ENCODE measurements at places on chromosomes 1 and 21.
A peak's percentile ranks its signal among the peaks of the same experiment; 100 is the strongest.

DNA sequence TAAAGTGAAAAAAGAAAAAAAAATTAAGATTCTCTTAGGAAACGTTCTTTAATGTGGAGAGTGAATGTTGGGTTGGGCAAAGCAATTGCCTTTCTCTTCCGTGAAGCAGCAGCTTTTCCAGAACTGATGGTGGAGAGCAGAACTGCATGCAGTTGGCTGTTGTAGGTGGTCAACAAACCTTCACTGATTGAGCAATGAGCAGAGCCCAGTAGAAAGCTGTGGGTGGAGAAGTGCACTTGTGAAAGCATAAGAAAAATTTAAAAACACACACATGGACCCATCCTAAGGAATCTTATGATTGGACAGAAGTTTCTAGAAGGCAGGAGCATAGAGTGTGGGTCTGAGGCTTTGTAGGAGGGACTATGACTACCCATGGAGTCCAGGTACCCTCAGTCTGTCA is 4.5 kb downstream of the PRELP start:
- no peak for DNase-seq

- no peak for DNase-seq
Observed at GRCh38 chr1:107687849-107688753, 276.9 kb downstream of the VAV3 start.

- DNase-seq, result no peak
Observed at GRCh38 chr1:204819495-204819894, 51.2 kb upstream of the NFASC start.

DNA sequence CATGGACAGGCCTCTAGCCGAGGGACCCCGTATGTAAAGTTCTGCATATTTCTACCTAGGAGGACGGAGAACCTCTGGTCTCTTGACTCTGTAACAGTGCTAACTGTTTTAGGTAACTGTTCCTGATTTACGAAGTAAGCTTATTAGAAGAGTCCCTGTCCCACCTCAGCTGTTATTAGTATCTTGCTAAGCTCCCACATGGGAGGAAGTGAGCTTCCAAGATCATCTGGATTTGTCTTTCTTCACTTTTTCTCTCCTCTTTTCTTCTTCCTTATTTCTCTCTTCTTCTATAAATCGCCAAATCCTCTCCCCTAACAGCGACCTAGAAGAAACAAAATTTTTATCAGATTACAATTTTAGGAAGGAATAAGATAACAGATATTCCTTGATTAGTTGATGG is 4.4 kb downstream of the CD53 start:
- DNase-seq, result no peak

- DNase-seq, result no peak
Observed at GRCh38 chr1:48061162-48062136, 64.3 kb upstream of the TRABD2B start.

DNA sequence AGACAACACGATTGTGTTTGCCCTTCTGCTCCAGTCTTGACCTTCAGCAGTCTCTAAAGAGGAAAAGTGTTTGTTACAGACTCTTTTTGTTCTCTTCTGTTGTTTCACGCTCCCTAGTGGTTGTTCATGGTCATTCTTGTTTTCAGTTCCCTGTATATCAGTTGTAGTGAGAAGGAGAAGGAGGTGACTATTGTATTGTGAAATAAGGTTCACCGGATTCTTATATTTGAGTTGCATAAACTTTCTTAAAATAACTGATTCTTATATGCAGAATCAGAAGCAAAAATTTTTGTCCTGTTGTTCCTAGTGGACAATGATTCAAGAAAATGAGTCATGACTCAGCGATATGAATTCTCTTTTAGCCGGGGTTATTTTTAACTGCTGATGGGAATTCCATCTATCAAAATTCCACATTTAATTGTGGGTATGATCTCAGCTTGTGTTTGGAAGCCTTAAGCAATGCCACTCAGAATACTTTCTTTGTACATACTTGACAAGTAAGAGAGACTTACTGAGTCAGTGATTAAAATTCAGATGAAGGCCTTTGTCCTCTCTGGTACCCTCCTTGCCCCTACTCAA is 152.2 kb downstream of the CLEC20A start:
- DNase-seq, result no peak

- no peak for DNase-seq
Observed at GRCh38 chr1:228098323-228098931, 4.7 kb downstream of the C1orf35 start.

DNA sequence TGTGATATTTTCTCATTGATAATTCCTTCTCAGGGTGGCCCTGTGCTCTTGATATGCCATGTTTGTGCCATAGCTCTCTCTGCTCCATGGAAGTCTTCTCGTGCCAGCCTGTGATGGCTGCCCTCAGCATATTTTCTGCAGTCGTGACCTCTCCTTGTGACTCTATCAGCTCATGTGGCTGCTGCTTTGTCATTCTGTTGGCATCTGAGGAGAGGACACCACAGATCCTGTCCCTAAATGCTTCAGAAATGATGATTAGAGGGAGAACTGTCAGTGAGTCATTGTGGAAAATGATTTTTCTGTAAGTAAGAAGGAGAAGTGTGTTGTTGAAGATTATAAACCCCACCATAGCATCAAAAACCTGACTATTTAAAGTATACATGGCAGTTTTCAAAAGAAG is 286.0 kb downstream of the ADGRL2 start:
- no peak for DNase-seq

- DNase-seq, result no peak
Observed at GRCh38 chr1:231201979-231202633, 38.9 kb upstream of the GNPAT start.

DNA sequence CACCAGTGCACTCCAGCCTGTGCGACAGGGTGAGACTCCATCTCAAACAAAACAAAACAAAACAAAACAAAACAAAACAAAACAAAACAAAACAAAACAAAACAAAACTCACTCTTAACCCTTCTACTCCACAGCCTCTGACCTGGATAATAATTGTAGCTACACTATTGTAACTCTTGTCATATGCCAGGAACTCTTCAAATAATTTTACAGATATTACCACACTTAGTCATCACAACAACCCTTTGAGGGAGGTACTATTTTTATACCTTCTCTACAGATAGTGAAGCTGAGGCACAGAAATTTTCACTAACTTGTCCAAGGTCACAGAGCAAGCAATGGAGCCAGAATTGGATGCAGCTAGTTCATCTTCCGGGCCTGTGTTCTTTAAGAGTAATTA is 547.8 kb downstream of the ADGRL2 start:
- DNase-seq, result no peak

DNA sequence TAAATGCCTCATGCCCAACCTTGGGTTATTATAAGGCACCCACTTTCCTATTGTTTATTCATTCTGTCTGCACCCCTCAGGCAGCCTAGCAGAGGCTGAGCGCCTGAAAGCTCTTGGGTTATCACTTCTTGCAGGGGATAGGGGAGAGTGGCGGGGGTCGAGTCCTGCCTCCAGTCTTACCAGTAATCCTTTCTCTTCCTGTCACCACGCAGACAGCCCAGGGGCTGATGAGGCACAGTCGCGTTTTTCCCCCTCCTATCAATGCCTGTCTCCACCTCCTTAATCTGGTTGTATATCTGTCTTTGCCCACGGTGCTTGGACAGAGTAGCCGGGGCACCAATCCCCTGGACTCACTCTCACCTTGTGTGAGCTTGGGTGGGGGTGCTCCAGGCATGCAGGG is 733.1 kb downstream of the MATN1 start:
- no peak for DNase-seq

- DNase-seq, result no peak
Observed at GRCh38 chr1:201758499-201759050, 70.4 kb upstream of the IPO9 start.

GRCh38 chr21:35482933-35483662 is 434.0 kb upstream of the RUNX1 start:
- DNase-seq, result no peak

- no peak for DNase-seq
Observed at GRCh38 chr1:4086921-4087320, 186.8 kb upstream of the C1orf174 start.

DNA sequence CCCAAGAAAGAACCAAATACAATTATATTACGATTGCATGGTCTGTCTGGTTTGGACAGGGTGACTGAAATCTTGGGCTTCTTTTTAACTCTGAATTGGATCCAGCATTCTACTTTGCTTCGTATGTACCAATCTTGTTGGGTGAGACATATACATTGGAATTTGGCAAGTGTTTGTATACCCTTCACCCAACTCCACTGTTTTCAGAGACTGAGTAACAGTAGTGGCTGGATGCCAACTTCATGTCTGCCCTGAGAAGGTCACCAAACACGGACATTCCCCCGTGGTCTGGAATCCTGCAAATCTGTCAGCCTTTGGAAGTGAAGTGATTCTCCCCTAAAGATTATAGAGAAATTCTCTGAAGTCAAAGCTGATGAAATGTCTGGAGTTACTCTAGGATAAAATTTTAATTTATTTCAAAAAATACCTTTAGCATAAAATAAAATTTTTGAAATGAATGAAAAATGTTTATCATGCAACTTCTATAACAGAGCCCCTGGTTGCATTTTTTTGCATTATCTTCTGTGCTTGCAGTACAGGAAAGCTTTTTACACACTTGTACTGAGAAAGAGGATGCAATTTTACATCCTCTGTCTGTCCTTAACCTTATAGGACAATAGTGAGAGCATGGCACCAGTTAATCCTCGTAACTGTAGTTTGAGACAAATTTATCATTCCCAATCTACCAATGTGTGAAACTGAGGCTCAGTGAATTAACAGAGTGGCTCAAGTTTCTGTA is 201.8 kb downstream of the DISC1 start:
- DNase-seq, result no peak

GRCh38 chr1:14220324-14220723 is 378.2 kb upstream of the KAZN start:
- DNase-seq, result no peak

DNA sequence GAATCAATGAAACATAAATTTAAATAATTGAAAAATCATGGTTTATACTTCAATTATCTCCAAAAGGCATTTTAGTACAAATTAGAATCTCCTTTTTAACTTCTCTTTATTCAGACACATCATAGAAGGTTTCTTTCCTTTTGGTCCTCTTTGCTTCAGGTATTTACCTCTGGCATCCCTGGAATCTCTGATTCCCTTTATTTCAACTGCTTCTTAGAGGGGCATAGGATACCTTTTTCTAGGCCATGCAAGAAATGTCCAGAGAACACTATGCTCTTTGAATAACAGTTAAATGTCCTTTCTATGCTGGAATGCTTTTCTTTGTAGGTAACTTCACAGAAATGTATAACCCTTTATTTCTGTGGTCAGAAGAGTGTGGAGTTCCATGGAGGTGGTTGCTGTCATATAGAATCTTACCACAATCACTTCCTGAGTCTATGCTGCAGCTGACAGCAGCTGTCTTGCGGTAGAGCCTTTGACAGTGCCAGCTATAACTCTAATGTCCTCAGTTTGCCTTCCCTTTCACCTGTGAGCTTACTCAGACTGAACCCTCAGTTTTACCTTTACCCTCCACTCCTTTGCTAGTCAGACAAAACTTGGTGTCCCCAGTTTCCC is 8.6 kb downstream of the LAMC2 start:
- DNase-seq, result no peak

GRCh38 chr1:22806584-22806983 is 95.9 kb downstream of the EPHB2 start:
- no peak for DNase-seq

GRCh38 chr1:170696591-170697290 is 32.8 kb downstream of the PRRX1 start:
- no peak for DNase-seq

- no peak for DNase-seq
Observed at GRCh38 chr1:36170643-36171412, 14.9 kb downstream of the MAP7D1 start.

GRCh38 chr1:116345843-116346242 is 27.2 kb upstream of the ATP1A1 start:
- DNase-seq, result no peak

DNA sequence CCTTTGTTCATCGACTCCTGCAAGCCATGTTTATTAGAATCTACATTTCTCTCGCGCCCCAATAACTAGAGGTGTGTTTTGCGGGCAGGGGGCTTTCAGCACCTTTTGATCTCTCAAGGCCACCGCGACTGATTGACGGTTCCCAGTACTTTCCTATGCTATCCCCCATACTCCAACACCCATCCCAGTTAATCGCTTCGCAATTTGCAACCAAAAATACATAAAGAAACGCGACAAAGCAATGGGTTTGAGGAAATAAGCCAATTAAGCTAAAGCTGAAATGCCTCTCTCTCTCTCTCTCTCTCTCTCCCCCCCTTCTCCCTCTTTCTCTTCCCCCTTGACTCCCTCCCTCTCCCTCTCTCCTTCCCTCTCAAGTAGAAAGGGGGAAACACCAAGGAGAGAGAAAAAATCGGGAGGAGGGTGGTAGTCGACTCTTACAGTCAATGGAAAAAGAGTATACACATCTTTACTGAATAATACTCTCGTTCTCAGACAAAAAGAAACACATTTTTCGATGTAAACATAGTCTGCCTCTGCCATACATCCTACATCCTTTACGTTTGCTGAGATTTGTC is 128.0 kb upstream of the DPYD start:
- no peak for DNase-seq

- DNase-seq, result no peak
Observed at GRCh38 chr1:153220606-153221303, 3.4 kb downstream of the PRR9 start.

- peak; percentile 54 for DNase-seq
Observed at GRCh38 chr1:91803847-91804545, 82.0 kb downstream of the TGFBR3 start.

DNA sequence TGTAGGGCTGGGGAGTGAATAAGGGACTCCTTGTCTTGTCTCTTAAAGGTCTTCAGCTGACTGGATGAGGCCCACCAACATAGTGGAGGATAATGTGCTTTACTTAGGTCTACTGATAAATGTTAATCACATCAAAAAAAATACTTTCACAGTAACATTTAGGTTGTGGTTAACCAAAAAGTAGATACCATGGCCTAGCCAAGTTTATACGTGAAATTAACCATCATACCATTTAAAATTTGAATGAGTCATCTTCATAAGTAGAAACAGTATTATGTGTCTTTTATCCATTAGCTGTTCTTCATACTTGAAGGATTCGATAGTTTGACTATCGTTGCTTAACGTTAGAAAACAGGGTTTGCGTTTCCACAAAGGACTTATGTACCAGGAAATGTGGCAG is 80.9 kb downstream of the MTR start:
- no peak for DNase-seq

DNA sequence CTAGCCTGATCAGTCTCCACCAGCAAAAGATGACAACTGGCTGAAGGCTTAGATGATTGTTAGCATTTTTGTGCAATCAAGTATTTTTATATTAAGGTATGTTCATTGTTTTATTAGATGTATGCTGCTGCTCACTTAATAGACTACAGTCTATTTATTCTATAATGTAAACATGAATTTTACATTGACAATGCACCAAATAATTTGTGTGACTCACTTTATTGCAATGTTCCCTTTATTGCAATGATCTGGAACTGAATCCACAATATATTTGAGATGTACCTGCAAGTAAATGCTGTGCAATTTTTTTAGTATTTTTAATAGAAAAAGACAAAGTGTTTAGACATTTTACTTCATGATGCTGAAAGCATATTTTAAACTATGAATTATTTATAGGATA is 896.5 kb downstream of the AMY1C start:
- no peak for DNase-seq

GRCh38 chr1:207847116-207847515 is 63.8 kb downstream of the CD34 start:
- no peak for DNase-seq

Measured in activated T-helper 1 cell treated with anti-CD3 and anti-CD28 coated beads, Interleukin-2, amount 50 U/mL, for 16 hours (primary cell).